ENCODE measurements at places on chromosomes 1 and 21. TPM values are rescaled to one million over a fixed set of nuclear protein-coding genes. Genes with fewer than 3 reads are reported as not detected.

The PTPRC gene
- under 0.01 TPM for total RNA-seq

The FH gene
- total RNA-seq = 102 TPM

The PLA2G2D gene
- total RNA-seq = not detected

The ADAM30 gene
- not detected for total RNA-seq

The SAMD11 gene
- 3.8 TPM for total RNA-seq

The C1orf105 gene
- total RNA-seq = not detected

The UBE2U gene
- not detected for total RNA-seq

The ARHGAP30 gene
- total RNA-seq = not detected

The B3GALT5 gene
- under 0.01 TPM for total RNA-seq

The PRR9 gene
- not detected for total RNA-seq

The NBPF4 gene
- not detected for total RNA-seq

The AMY2A gene
- not detected for total RNA-seq

The GNAT2 gene
- under 0.01 TPM for total RNA-seq

The HTR6 gene
- not detected for total RNA-seq

The AMY2B gene
- total RNA-seq = 3.6 TPM

The LCE3E gene
- total RNA-seq = not detected
